ENCODE measurements at places on chromosomes 11 and 22. TPM values are rescaled to one million over a fixed set of nuclear protein-coding genes. Genes with fewer than 3 reads are reported as not detected.

STK33 gene
- 30.0 TPM for total RNA-seq

MRGPRX3 gene
- total RNA-seq = not detected

OR8B2 gene
- not detected for total RNA-seq

ATF4 gene
- 250 TPM for total RNA-seq

SHANK3 gene
- 18.4 TPM for total RNA-seq

DNA sequence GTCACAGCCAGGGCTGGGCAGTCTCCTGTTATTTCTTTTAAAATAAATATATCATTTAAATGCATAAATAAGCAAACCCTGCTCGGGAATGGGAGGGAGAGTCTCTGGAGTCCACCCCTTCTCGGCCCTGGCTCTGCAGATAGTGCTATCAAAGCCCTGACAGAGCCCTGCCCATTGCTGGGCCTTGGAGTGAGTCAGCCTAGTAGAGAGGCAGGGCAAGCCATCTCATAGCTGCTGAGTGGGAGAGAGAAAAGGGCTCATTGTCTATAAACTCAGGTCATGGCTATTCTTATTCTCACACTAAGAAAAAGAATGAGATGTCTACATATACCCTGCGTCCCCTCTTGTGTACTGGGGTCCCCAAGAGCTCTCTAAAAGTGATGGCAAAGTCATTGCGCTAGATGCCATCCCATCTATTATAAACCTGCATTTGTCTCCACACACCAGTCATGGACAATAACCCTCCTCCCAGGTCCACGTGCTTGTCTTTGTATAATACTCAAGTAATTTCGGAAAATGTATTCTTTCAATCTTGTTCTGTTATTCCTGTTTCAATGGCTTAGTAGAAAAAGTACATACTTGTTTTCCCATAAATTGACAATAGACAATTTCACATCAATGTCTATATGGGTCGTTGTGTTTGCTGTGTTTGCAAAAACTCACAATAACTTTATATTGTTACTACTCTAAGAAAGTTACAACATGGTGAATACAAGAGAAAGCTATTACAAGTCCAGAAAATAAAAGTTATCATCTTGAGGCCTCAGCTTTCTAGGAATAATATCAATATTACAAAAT is 13.4 kb downstream of the OR51B4 start:
- no peak for DNase-seq

DNA sequence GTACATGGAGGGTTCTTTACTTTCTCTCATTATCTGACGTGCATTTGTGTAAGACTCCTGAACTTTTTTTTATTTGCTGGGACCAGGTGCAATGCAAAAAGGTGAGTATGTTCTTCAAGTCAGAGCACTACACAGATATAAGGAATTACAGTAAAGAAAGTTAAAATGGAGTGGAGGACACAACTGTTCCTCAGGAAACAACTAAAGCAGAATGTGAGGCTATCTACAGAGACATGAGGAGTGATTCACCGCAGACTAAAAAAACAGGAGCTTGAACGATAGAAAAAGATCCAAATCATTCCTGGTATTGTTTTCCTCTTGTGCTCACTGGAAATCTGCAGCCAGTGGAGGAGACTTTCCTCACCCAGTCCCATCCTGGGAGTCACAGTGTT is 106.2 kb downstream of the ABTB2 start:
- no peak for DNase-seq

GRCh38 chr11:85809863-85810262 is 1.1 kb downstream of the SYTL2 start:
- DNase-seq = no peak

GRCh38 chr11:77072851-77073327 is 6.1 kb downstream of the CAPN5 start:
- no peak for DNase-seq

DNA sequence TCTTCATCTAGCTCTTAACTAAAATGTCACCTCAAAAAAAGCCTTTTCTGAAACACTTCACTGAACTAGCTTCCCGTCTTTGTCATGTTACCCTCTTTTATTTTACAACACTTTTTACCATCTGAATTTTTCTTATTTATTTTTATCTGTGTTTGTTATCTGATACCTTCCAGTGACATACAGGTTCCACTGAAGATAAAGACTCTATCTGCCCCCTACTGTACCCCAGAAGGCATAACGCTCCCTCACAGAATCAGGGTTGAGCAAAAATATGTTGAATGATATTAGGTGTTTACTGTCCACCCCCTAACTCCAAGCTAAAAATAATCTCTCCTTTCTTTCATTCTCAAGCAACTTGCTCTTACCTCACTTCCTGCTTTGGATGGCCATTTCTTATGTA is 654.2 kb downstream of the NELL1 start:
- DNase-seq = no peak

- DNase-seq = no peak
Observed at GRCh38 chr11:73048446-73048845, 93.7 kb downstream of the FCHSD2 start.

DNA sequence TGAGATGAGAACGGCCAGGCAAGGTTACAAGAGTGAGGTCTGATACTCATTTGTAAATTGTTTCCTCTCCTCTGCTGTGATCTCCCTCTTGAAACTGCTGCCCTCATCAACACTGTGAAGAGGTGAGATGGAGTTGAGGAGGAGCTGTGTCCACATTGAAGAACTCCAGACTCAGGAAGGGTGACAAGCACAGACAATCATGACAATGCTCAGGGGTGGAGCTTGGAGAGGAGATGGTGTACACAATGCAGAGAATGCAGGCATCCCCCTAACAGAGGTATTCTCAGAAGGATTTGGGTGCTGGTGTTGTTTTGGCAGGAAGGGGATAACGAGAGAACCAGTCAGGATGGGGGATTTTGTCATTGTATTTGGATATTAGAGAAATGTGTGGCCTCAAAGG is 21.5 kb upstream of the MMP7 start:
- no peak for DNase-seq

DNA sequence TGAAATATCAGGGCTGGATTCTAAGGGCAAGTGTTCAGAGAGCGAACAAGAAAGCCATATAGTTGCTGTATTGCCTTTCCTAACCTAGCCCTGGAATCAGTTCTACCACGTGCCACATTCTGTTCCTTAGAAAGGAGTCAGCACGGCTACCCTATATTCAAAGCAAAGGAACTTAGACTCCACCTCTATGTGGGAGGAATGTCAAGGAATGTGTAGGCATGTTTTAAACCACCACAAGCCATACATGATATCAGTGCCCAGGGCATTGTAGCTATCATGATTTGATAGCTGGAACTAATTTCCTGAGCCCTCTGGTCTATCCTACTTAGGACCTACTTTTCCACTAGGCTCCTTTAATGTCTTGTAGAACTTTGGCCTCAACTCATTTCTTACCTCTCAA is 2.5 kb upstream of the EIF4ENIF1 start:
- DNase-seq = no peak

DNA sequence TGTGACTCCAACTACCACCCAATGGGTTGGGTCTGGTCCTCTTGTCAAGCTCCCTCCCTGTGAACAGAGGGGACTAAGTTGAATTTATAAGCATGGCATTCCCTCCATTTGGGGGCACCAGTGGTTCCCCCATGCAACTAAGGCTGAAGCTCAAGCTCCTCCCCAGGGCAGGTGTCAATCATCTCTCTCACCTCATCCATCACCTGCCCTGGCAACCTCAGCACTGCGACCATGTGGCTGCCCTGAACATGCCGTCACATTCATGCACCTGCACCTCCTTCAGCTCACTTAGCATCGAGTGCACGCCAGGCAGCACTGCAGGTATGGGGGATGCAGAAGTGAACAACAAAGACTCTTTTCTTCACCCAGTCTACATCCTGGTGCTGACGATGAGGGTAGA is 799.3 kb downstream of the TBC1D22A start:
- DNase-seq = no peak

DNA sequence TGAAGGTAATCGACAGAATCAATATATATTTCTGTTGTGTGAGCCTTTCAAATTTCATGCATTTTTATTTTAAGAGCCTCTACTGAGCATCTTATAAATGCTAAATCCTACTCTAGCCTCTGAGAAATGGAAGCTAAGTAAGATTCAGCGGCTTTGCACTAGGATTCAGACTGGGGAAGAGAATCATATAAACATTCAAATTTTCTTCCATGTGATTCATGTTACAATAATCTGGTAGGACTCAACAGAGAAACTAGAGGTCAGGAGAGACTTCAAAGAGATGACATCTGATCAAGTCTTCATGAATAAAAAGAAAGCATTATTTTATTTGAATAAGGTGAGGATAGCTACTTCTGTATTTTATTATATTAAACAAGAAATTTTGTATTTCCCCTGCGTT is 538.9 kb downstream of the DLG2 start:
- no peak for DNase-seq

GRCh38 chr11:21912285-21912684 is 280.6 kb upstream of the ANO5 start:
- no peak for DNase-seq

DNA sequence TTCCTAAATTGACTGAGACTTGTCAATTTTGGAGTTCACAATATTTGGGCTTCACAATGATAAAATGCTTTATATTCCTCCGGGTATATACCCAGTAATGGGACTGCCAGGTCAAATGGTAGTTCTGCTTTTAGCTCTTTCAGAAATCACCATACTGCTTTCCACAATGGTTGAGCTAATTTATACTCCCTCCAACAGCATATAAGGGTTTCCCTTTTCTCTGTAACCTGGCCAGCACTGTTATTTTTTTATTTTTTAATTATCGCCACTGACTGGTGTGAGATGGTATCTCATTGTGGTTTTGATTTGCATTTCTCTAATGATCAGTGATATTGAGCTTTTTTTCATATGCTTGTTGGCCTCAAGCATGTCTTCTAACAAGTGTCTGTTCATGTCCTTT is 21.8 kb downstream of the NARS2 start:
- DNase-seq = no peak

DNA sequence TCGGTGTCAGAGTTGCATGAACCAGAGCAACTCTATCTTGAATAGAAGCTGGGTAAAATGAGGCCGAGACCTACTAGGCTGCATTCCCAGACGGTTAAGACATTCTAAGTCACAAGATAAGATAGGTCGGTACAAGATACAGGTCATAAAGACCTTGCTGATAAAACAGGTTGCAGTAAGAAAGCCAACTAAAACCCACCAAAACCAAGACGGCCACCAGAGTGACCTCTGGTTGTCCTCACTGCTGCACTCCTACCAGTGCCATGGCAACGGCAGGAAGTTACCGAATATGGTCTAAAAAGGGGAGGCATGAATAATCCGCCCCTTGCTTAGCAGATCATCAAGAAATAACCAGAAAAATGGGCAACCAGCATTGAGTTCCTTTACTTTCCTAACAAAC is 2.4 kb upstream of the KAT5 start:
- no peak for DNase-seq
